T-helper 1 cell treated with Interleukin-12 subunit alpha and Interleukin-12 subunit beta and Interleukin-4 antibody, amounts not matched to agents 30 ng/mL and 1 ng/mL, for 36 hours (primary cell): ENCODE measurements at places on chromosomes 2 and 18. TPM values are rescaled to one million over a fixed set of nuclear protein-coding genes. Genes with fewer than 3 reads are reported as not detected.

The VWA3B gene
- total RNA-seq = not detected in 2 replicates

The MPP4 gene
- total RNA-seq = 0.15 TPM in 1 of 2 replicates, not detected in the other

The AGBL5 gene
- 11.1 and 14.2 TPM in 2 replicates for total RNA-seq

The CREG2 gene
- total RNA-seq = 0.24 and 0.25 TPM in 2 replicates

The ADD2 gene
- total RNA-seq = 15.0 and 16.8 TPM in 2 replicates

The BOLL gene
- not detected in 2 replicates for total RNA-seq

The MSGN1 gene
- total RNA-seq = not detected in 2 replicates
